Neural crest cell (in vitro differentiated cells): ENCODE measurements at places on chromosomes 6 and 20. TPM values are rescaled to one million over a fixed set of nuclear protein-coding genes. Genes with fewer than 3 reads are reported as not detected.

CLPSL1 gene
- total RNA-seq: not detected in 2 replicates

RNF39 gene
- total RNA-seq: not detected in 2 replicates

NR2E1 gene
- not detected in 2 replicates for total RNA-seq

ADGRB3 gene
- 5.0 and 5.1 TPM in 2 replicates for total RNA-seq

TP53TG5 gene
- not detected in 2 replicates for total RNA-seq

RALGAPB gene
- total RNA-seq: 34.7 and 35.2 TPM in 2 replicates

CNKSR3 gene
- total RNA-seq: 11.7 and 11.8 TPM in 2 replicates

C20orf173 gene
- total RNA-seq: not detected in 2 replicates

CENPW gene
- 69.2 and 71.0 TPM in 2 replicates for total RNA-seq

MAP7 gene
- total RNA-seq: 1.3 and 1.4 TPM in 2 replicates

TP53INP2 gene
- total RNA-seq: 17.1 and 17.2 TPM in 2 replicates

DNA sequence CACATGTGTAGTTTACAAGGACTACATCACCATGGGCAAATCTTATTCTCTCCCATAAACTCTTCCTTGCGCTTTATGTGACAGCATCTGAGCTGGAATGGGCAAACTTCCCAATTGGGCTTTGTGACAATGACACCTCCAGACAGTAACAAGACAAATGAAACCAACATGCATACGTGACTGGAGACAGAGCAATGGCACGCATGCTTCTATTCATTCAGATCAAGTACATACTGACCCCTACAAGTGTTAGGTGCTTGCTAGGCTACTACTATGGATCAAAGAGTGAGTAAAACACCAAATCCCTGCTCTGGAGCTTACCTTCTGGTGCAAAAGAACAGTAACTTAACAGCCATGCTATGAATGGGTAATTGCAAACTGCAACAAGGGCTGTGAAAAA is 394.9 kb downstream of the BTBD9 start:
- DNase-seq: no peak

GRCh38 chr6:158947284-158947683 is 52.7 kb downstream of the RSPH3 start:
- no peak for DNase-seq

DNA sequence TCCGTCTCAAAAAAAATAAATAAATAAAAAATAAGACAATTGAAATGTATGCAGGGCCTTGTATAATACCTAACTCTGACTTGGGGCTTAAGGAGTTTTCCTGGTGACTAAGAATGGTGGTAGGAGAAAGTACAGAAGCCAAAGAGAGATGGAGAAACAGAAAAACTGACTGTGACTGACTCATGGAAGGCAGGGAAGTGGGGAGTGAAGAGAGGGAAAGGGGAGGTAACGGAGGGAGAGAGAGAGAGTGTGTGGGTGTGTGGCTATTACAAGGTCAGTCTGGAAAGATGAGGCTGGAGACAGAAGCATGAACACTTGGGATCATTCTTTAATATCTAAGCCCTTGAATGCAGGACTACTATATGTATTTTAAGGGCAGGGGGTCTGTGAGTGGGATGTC is 38.5 kb downstream of the SNRNP48 start:
- no peak for DNase-seq

DNA sequence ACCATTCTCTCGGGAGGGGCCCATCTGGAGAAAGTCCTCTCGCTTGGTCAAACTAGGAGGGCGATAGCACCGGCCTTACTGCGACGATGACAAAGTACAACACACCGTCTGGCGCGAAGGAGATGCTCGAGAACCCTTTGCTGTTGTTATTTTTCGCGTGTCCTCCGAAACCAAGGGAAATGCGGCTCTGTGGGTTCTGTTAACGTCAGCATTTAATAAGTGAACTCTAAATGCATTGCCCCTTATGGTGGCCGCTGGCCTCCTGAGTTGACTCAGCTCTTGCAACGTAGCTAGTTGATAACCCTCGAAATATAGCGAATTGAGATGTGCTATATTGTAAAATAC is 577 bp upstream of the SCAND1 start:
- no peak for DNase-seq

DNA sequence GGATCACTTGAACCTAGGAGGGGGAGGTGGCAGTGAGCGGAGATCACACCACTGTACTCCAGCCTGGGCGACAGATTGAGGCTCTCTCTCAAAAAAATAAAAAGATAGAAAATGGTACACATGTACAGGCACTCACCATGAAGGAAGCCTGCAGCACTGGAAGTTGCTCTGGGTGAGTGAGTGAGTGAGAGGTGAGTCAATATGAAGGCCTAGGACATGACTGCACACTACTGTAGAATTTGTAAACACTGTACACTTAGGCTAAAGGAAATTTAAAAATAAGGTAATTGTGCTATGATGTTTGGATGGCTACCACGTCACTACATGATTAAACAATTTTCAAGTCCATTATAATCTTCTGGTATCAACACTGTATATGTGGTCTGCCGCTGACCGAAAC is 216.2 kb downstream of the FOXC1 start:
- no peak for DNase-seq

GRCh38 chr20:8175741-8176675 is 43.9 kb downstream of the PLCB1 start:
- DNase-seq: no peak

GRCh38 chr6:2175825-2176224 is 69.6 kb downstream of the GMDS start:
- DNase-seq: no peak

DNA sequence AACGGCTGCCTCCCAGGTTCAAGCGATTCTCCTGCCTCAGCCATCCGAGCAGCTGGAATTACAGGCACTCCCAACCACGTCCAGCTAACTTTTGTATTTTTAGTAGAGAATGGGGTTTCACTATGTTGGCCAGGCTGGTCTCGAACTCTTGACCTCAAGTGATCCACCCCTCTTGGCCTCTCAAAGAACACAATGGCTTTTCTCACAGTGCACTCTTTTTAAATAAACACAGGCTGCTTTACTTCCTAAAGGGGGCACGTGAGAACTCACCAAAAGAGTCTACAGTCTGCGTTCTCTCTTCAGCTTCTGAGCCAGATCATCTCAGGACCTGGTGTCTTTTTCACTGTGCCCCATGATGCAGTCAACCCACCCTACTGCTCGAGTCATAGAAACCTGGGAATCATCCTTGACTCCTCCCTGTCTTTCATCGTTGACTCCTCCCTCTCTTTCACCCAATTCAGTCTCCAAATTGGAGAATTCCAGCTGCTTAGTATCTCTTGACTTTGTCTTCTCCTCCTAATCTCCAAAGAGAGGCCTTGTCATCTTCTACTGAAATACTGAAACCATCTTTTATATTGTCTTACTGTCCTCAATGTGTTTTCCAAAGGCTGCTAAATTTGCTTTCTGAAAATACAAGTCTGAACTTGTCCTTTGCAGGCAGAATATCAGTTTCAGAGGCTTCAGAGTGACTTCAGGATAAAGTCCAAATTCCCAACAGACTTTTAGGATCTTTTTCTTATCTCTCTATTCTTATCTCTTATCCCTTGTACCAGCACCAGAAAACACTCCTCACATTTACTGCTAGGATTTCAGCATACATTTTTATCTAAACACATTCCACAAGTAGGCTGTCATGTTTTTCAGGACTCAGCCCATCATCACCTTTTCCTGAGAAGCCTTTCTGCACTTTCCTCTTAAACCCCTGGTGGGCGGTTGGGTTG is 323.4 kb downstream of the SYNE1 start:
- no peak for DNase-seq

DNA sequence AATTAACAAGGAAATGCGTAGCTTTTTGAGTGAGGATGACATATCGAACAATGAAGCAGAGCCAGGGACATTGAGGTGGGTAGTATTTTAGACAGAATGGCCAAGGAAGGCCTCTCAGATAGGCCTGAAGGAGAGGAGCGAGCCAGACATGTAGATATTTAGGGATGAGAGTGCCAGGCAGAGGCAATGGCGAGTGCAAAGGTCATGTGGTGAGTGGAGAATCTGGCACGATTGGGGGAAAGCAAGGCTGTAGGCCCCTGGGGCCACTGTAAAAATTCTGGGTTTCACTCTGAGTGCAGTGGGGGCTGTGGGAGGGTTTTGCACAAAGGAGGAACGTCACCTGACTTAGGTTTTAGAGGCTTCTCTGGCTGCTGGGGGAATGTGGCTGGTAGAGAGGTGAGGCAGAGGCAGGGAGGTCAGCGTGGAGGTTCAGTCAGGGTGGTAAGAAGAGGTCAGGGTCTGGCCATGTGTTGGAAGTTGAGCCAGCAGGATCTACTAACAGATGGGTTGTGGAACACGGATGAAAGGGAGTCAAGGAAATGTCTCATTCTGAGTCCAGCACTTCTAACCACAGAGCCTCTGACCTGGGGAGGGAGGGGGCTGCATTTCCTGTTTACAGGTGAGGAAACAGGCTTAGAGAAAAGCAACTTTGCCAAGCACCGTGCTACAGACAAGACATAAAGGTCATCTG is 11.3 kb downstream of the SIRPA start:
- no peak for DNase-seq

- no peak for DNase-seq
Measured at GRCh38 chr20:10242166-10242565, 23.5 kb downstream of the SNAP25 start.

DNA sequence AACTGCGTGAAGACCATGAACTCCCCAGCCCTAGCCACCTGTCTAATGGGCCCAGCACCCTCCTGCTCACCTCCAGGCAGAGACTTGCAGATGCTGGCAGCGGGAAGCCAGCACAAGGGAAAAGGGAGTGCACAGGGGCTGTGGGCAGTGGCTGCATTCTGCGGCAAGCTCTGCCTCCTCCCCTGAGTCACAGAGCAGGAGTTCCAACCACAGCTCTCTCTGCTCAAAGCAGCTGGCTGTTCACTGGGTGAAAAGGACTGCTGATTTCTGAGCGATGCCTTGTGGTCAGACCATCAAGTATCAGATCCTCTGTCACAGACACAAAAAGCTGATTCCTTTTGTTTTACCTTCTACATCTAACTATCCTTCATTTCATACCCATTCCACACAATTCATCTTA is 10.5 kb downstream of the NKX2-2 start:
- no peak for DNase-seq

DNA sequence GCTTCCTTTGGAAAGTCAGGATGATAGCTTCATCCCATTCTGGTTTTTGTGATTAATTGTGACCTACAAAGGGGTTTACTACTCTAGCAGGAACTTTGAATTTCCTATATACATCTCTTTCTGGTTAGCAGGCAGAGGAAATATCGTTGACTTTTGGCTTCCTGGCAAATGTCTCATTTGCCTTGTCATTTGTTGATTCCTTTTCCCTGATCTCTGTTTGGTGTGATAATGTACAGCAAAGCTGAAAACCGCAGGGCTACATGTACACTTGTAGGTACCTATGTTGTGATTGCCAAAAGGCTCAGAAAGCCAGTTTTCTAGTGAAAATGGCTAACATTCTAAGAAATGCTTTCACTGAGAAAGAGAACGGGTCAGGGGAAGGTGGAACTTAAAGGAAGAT is 44.3 kb downstream of the TOP1 start:
- DNase-seq: no peak

GRCh38 chr20:20201124-20201523 is 148.8 kb downstream of the CFAP61 start:
- DNase-seq: no peak

DNA sequence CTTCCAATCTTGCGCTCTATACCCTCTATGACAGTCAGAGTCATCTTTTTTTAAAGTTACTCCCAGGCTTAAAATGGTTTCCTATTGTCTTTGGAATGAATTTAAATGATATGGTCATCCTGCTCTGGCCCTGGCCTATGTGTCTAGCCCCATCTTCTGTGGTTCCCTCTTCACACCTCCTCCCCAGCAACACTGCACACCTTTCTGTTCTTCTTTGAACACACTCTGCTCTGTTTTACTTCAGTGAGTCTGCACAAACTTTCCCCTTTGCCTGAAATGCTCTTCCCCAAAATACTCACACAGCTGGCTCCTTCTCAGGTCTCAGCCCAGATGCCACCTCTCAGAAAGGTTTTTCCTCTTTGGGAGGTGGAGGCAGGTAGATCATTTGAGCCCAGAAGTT is 132.7 kb downstream of the FYN start:
- no peak for DNase-seq

GRCh38 chr20:10992731-10993130 is 318.9 kb upstream of the JAG1 start:
- DNase-seq: no peak

DNA sequence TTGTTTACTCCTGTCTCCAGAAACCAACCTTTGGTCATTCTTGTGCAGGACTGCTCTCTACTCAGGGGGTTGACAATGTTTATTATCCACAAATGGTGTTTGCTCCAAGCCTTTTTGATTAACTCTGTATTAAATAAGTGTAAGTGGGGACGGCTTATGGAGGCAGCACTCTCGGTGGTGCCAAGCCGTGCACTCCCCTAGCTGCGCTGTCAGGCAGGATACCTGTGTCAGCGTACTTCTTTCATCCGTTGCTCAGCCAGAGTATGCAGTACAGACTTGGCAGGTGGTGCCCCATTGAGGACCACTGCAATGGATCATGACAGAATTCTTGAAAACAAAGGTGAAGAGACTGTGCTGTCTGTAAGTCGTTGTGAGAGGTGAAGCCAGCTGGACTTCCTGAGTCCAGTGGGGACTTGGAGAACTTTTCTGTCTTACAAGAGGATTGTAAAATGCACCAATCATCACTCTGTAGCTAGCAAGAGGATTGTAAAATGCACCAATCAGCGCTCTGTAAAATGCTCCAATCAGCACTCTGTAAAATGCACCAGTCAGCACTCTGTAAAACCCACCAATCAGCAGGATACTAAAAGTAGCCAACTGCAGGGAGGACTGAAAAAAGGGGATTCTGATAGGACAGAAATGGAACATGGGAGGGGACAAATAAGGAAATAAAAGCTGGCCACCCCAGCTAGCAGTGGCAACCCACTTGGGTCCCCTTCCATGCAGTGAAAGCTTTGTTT is 480.0 kb downstream of the MEI4 start:
- no peak for DNase-seq

DNA sequence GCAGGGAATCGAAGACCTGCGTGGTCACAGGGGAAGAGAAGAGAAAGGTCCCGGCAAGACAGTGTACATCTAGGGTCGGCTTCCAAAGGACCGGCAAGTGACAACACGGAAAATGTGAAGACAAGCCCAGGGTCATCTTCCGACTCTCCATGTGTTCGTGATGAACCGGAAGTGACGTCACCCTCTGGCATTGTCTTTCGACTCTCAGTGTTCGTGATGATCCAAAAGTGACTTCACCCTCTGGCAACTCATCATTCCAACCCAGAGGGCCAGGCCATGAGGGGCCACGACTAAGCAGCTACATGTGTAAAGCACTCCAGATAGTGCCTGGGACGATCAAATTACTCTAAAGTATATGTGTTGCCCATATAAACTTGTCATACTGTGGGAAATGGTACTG is 290.8 kb downstream of the THBS2 start:
- no peak for DNase-seq

- DNase-seq: no peak
Measured at GRCh38 chr6:121579478-121579877, 144.0 kb downstream of the GJA1 start.

DNA sequence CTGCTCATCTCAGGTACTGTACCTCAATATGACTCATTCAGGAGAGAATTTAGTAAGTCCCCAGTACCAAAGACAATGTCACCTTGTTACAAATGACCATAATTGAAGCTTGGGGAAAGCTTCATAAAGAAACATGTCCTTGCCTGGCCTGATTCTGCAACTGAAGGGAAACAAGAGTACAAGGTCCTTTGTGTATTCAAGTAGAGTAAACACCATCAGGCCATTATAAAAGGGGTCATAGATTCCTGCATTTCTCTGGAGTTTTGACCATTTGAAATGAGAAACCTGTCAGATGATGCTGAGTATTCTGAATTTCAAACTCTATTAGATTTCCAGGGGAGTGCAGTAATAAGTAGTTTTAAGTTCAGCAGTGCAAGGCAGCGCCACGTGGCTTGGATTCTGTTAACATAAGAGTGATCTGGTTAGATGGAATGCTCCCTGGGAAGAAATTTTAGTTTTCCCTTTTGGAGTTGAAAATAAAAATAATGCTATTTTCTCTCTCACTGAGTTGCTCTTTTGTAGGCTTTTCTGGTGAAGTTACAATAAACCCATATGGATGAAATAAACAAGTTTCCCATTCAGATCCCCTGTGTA is 1054.3 kb downstream of the EPHA7 start:
- no peak for DNase-seq
